ENCODE measurements at places on chromosomes 16 and 17. TPM values are rescaled to one million over a fixed set of nuclear protein-coding genes. Genes with fewer than 3 reads are reported as not detected.

C16orf54 gene
- 0.28 TPM for polyA plus RNA-seq

KDM6B gene
- 18.3 TPM for polyA plus RNA-seq

CACNG3 gene
- not detected for polyA plus RNA-seq

VASN gene
- polyA plus RNA-seq: 31.7 TPM
